BE2C (cell line): ENCODE measurements at places on chromosomes 1 and 21.
A peak's percentile ranks its signal among the peaks of the same experiment; 100 is the strongest.

- peak; percentile 59 for DNase-seq
Observed at GRCh38 chr21:31509194-31510017, 150.1 kb upstream of the SOD1 start.

DNA sequence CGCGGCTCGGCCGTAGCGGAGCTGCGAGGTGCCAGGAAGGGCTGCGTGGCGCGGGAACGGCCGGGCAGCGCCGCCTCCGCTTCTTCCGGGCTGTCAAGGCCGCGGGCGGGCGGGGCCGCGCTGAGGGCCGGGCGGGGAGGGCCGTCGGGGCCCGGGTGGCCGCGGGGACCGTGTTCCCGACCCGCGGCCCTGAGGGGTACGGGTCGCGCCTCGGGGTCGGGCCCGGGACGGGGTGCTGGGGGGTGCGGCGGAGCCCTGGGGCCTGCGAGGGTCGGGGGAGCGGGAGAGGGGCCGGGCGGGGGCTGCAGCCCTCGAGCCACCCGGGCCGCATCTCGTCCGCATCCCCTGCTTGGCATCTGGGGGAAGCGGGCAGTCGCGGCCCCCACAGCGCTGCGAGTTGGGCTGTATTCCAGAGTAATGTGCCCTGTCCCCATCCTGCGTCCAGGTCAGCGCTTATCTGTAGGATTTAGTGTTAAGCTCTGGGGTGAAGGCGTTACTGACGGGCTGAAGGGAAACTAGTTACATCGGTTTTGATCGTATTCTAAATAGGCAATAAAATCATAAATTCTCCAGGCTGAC lies 379 bp downstream of the RER1 start:
- DNase-seq, result no peak

GRCh38 chr1:110091791-110092190 lies 20.5 kb upstream of the UBL4B start:
- DNase-seq, result no peak

- DNase-seq, result no peak
Observed at GRCh38 chr1:240695416-240695815, 83.5 kb upstream of the GREM2 start.

DNA sequence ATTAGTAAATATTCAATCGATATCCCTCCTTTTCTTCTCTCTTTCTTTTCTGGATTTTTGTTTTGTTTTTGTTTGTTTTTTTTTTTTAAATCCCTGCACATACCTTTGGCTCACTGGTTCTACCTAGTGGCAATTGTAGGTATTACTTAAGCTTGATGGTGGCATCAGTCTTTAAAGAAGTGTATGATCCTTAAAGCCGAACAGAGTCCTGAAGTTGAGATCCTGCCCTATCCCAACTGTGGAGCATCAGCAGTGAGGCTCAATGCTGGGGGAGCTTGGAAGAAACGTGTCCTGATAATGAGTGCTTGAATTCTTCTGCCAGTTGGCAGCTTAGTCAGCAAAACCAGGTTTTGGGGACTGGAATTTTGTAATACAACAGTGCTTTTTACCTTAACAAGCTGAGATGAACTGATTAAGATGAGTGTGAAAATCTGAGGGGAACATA lies 60.8 kb downstream of the FASLG start:
- DNase-seq, result no peak

- no peak for DNase-seq
Observed at GRCh38 chr1:232335261-232335660, 294.7 kb downstream of the SIPA1L2 start.

- no peak for DNase-seq
Observed at GRCh38 chr21:31875496-31876015, 2.7 kb downstream of the HUNK start.
